ENCODE measurements at places on chromosomes 4 and X. TPM values are rescaled to one million over a fixed set of nuclear protein-coding genes. Genes with fewer than 3 reads are reported as not detected.

DNA sequence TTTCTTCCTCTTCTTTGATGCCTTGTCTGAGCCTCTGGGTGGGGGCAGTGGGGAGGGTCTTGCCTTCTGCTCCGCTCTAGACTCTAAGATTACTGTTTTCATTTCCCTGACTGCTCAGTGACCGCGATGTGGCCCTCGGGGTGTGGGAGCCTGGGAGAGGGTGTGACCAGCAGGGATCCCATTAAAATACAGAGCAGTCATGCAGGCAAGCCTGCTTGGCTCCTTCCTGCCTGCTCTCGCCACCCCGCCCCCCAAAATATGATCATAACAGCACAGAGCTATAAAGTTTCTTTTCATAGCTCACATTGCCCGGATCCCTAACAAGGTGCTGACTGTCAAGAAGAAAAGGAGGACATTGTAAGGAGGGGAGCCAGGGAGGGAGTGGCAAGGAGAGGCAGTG is 332.9 kb downstream of the RAB28 start:
- no peaks in the 10 kb centered on the region for H3K27me3 ChIP-seq
- H3K36me3 ChIP-seq: no peaks in the 10 kb centered on the region
- no peak for DNase-seq
- no peaks in the 10 kb centered on the region for H3K4me1 ChIP-seq

- H3K4me1 ChIP-seq: no peaks in the 10 kb centered on the region
- no peaks in the 10 kb centered on the region for H3K36me3 ChIP-seq
- no peak overlapping the region for H3K27ac ChIP-seq
- DNase-seq: no peak
- no peaks in the 10 kb centered on the region for H3K27me3 ChIP-seq
These were observed 407.3 kb upstream of the SLIT2 start for GRCh38 chr4:19844446-19844845.

The UGT2A1 gene
- not detected for total RNA-seq

DNA sequence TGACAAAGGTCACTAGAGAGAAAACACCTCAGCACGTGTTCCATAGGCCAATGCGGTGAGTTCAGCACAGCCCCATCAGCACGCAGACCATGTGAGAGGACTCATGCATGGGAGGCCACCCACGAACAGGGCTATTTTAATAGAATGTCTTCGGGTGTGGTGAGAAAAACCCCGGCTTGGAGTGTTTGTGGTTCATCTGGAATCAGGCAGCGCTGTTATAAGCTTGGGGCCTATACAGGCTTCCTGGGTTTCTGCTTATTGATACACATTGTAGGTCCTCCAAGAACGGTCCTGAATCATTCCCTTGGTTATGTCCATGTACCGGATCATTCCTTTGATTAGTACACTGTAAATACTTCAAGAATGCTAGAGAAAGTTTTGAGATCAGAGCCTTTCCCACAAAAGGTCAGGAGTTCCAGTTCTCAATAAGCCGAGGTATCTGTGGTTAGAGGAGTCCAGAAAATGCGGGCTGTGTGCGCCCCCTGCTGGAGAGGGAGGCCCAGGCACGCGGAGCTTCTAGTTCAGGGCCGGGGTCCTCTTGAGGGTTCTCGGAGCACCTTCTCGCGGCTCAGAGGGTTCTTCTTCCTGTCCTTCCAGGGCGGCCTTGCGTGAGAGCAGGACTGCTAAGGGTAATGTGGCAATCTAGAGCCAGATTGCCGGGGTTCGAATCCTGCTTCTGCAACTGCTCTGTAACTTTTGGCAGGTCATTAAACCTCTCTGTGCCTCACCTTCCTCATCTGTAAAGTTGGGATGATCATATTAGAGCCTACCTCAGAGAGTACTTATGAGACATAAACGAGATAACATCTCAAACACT is 51.8 kb downstream of the TLR10 start:
- DNase-seq: peak; percentile 93
- peaks cover 6% of the 10 kb centered on the region for H3K4me1 ChIP-seq
- no peaks in the 10 kb centered on the region for H3K36me3 ChIP-seq
- no peak overlapping the region for H3K4me3 ChIP-seq

DNA sequence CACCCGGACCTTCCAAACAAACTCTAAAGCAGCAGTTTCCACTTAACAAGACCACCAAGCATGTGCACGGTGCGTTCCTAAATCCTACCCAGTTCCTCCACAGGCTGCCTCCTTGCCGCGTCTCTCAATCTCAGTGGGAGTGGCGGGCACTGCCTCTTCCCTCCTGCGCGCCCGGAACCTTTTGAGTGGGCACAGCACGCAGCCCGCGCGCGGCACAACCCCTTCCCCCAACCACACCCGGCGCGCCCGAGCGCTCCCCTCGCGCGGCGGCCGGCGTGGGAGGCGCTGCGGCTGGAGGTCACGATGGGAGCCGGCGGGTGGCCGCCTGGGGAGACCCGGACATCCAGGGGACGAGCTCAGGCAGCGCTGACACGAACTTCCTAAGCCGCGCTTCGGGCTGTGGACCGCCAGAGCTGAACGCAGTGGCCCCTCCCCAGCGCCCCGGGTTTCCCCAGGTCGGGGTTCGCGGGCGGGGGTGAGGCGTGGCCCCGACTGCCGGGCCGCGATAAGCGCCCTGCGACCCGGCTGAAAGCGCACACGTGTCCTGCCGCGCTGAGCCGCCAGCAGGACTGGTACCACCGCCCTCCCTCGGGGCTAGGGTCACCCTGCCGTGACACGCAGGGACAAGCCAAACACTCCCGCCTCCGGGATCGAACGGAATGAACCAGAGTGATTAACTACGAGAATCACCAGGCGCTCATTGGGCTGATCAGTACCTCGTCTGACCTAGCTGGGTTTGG is at the start of gene ABCG2:
TSS of gene ABCG2 (minus strand) at position 151 of the 740 bp plus-strand sequence. CDS start 18,644 bp downstream, outside the sequence.
- H3K36me3 ChIP-seq: no peaks in the 10 kb centered on the region
- peak; percentile 29 for DNase-seq
- H3K27ac ChIP-seq: no peak within 1 kb of the TSS
- peak within 1 kb of the TSS; percentile 56 for H3K4me3 ChIP-seq
- no peaks in the 10 kb centered on the region for H3K4me1 ChIP-seq

- H3K4me3 ChIP-seq: no peak overlapping the region
- no peaks in the 10 kb centered on the region for H3K27me3 ChIP-seq
- H3K4me1 ChIP-seq: no peaks in the 10 kb centered on the region
- no peak overlapping the region for H3K27ac ChIP-seq
- H3K36me3 ChIP-seq: no peaks in the 10 kb centered on the region
These were observed 49.5 kb downstream of the GK start for GRCh38 chrX:30702736-30703135.

GRCh38 chr4:15930314-15930713 is 8.2 kb downstream of the FGFBP1 start:
- no peak for DNase-seq
- no peak overlapping the region for H3K4me3 ChIP-seq
- no peak overlapping the region for H3K27ac ChIP-seq
- no peaks in the 10 kb centered on the region for H3K36me3 ChIP-seq
- no peaks in the 10 kb centered on the region for H3K4me1 ChIP-seq

- no peaks in the 10 kb centered on the region for H3K36me3 ChIP-seq
- peak overlapping the region; percentile 78 for H3K4me3 ChIP-seq
- no peak for DNase-seq
- no peak overlapping the region for H3K27ac ChIP-seq
These were observed 1.1 kb downstream of the LRBA start for GRCh38 chr4:151013944-151014343.

The GSPT2 gene
- 6.7 TPM for total RNA-seq

The UGT2B7 gene
- 8.4 TPM for total RNA-seq

GRCh38 chrX:109378281-109378680 is 103.6 kb downstream of the GUCY2F start:
- DNase-seq: no peak
- H3K36me3 ChIP-seq: no peaks in the 10 kb centered on the region
- H3K4me3 ChIP-seq: no peak overlapping the region

- no peak for DNase-seq
- no peak overlapping the region for H3K4me3 ChIP-seq
- H3K4me1 ChIP-seq: no peaks in the 10 kb centered on the region
- H3K36me3 ChIP-seq: no peaks in the 10 kb centered on the region
- H3K27ac ChIP-seq: no peak overlapping the region
These were observed 1.6 kb downstream of the PCDH10 start for GRCh38 chr4:133150486-133151340.

DNA sequence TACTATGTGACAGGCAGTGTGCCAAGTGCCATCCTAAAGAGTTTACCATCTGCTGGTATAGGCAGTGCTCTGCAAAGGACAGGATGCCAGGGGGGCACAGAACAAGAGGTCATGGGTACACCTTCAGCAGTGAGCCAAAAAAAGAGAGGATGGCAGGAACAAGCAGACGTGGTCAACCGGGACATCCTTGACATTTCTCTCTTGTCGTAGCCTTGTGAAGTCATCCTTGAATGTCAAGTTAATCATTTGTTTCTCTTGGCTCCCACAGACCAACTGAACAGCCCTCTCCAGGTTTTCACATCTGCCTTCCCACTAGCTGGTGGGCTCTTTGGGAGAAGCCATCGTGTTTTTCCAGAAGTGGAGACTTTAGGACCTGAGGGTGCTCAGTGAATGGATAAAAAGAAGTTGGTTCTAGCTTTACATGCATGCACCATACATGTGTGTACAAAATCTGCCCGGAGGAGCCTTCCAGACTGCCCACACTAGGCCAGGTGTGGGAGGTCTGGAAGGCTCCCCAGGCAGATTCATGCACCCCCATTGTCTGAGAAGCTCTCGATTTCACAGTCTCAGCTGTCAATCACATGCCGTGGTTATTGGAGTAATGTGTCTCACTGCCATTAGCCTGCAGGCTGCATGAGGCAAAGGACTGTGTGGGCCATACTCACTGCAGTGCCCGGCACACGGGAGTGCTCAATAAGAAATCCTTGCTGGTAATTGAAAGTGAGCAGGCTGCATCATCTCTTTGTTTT is 16.4 kb downstream of the PNMA6F start:
- H3K4me1 ChIP-seq: no peaks in the 10 kb centered on the region
- no peak overlapping the region for H3K27ac ChIP-seq
- no peaks in the 10 kb centered on the region for H3K27me3 ChIP-seq
- no peak overlapping the region for H3K4me3 ChIP-seq

GRCh38 chr4:4841156-4841555 is 18.3 kb upstream of the MSX1 start:
- H3K4me1 ChIP-seq: no peaks in the 10 kb centered on the region
- DNase-seq: no peak
- no peaks in the 10 kb centered on the region for H3K27me3 ChIP-seq
- no peak overlapping the region for H3K4me3 ChIP-seq
- no peak overlapping the region for H3K27ac ChIP-seq

- no peak for DNase-seq
- no peak overlapping the region for H3K27ac ChIP-seq
- H3K27me3 ChIP-seq: no peaks in the 10 kb centered on the region
- H3K4me1 ChIP-seq: no peaks in the 10 kb centered on the region
- H3K36me3 ChIP-seq: no peaks in the 10 kb centered on the region
- no peak overlapping the region for H3K4me3 ChIP-seq
These were observed 36.8 kb downstream of the TMPRSS11A start for GRCh38 chr4:67926485-67926884.

The C4orf36 gene
- total RNA-seq: 0.54 TPM

The AMER1 gene
- total RNA-seq: 2.7 TPM

The FGFR3 gene
- total RNA-seq: 52.9 TPM

Measured in colonic mucosa (tissue), 4 donors.